ENCODE measurements at places on chromosomes 11 and 22. TPM values are rescaled to one million over a fixed set of nuclear protein-coding genes. Genes with fewer than 3 reads are reported as not detected.

NRXN2 gene
- total RNA-seq = 397 TPM

SAA4 gene
- total RNA-seq = not detected

HBB gene
- 550 TPM for total RNA-seq

OR52I1 gene
- not detected for total RNA-seq

LINC01488 gene
- not detected for total RNA-seq

MIEF1 gene
- total RNA-seq = 29.8 TPM

PICALM gene
- 675 TPM for total RNA-seq

MB gene
- 2.5 TPM for total RNA-seq

SLC22A6 gene
- total RNA-seq = 5.8 TPM

DRD4 gene
- not detected for total RNA-seq

KDM4D gene
- total RNA-seq = 2.5 TPM

RAPSN gene
- total RNA-seq = not detected

NXPE1 gene
- total RNA-seq = not detected

C22orf15 gene
- 2.1 TPM for total RNA-seq

ARHGAP8 gene
- 1.4 TPM for total RNA-seq

NCAM1 gene
- 689 TPM for total RNA-seq

TPBGL gene
- total RNA-seq = 0.46 TPM

ZP1 gene
- 0.46 TPM for total RNA-seq

VPREB1 gene
- not detected for total RNA-seq

TBX1 gene
- not detected for total RNA-seq

NAP1L4 gene
- 216 TPM for total RNA-seq

LYVE1 gene
- total RNA-seq = 5.8 TPM

PHOX2A gene
- not detected for total RNA-seq

CTTN gene
- total RNA-seq = 101 TPM

MOV10L1 gene
- total RNA-seq = 1.8 TPM

GRIK4 gene
- total RNA-seq = 8.5 TPM

CNIH2 gene
- total RNA-seq = 94.8 TPM

TEX12 gene
- 1.8 TPM for total RNA-seq

GLYAT gene
- total RNA-seq = not detected

SCUBE2 gene
- 12.5 TPM for total RNA-seq

PANX3 gene
- total RNA-seq = not detected

RFPL2 gene
- total RNA-seq = 2.5 TPM

TYR gene
- total RNA-seq = not detected

CD3D gene
- total RNA-seq = not detected

Measured in diencephalon (tissue), 1 donor.